ENCODE measurements at places on chromosomes 5 and 9.

- no peak for DNase-seq
Measured at GRCh38 chr9:122219856-122220672, 8.7 kb downstream of the LHX6 start.

GRCh38 chr9:33858423-33858822 is 41.5 kb downstream of the UBE2R2 start:
- no peak for DNase-seq

DNA sequence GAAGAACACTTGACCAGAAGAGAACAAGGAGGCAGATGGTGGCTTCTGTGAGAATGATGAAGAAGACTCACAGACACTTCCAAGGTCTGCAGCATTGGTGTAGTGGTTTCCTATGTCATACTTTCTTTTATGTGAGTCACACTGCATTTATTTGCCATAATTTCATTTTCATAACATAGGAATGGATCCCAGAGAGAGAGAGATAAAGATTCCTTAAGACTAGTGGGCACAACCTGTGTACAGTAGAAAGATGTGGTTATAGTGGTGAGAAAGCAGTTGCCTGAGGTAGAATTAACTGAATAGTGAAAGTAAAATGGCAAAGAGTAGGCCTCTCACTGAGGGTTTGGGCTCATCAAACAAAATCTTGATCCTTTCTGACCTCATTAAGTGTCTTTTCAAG is 7.6 kb upstream of the CCDC152 start:
- no peak for DNase-seq

DNA sequence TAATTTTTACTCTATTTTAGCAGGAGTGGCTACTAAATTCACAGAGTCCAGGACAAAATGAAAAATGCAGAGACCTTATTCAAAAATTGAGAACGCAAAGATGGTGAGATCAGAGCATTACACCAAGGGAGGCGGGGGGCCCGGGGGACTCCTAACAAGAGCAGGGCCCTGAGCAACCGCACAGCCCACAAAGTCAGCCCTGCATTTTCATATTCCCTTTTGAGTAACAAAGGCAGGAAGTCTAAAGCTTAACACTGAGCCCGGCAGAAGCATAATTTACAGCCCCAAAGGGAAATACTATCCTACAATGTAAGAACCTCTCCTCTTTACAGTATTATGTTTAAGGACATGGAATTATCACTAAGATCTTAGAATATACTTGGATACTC is 69.4 kb downstream of the TLE1 start:
- DNase-seq = no peak

GRCh38 chr5:153767221-153768188 is 271.2 kb downstream of the FAM114A2 start:
- DNase-seq = no peak

DNA sequence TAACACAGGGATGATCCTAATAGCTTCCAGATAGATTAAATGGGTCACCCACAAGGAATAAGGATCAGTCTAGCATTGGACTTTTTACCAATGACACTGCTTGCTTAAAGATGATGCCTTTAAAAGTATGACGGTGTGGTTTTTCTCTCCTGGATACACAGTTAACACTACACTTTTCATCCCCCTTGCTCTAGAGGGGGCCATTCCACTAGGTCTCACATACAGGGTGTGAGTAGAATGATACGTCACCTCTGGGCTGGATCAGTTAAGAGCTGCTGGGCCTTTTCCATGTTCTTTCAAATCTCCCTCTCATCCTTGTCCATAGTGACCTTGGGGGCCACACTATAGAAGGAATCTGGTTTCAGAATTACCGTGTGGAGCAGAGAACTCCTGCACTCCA is 140.6 kb downstream of the FSTL4 start:
- no peak for DNase-seq

DNA sequence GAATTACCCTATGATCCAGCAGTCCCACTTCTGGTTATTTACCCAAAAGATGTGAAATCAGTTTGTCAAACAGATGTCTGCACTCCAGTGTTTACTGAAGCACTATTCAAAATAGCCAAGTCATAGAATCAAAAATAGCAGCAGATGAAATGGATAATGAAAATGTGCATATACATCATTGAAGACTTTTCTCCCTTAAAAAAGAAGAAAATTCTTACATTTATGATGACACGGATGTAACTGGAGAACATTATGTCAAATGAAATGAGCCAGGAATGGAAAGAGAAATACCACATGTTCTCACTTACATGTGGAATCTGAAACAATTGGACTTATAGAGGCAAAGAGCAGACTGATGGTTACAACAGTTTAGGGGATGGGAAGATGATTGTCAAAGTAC is 21.5 kb upstream of the PLEKHG4B start:
- DNase-seq = no peak

- no peak for DNase-seq
Measured at GRCh38 chr5:1544294-1544961, 20.7 kb upstream of the LPCAT1 start.

DNA sequence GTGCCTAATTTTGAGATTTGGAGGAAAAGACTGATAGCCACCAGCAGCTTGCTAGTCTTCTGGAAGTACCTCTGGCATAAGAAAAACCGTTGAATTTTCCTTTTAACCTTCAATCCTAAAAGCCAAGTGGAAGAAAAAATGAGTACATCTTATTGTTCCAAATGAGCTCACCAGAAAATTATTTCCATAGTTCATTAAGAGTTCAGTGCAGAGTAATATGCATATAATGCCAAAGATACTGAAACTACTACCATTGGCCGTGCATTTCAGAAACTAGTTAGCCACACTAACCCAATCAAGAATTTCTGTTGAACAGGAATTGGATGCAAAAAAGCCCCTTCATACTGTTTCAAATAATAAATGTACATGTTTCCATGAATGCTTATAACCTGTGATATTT is 607.9 kb downstream of the KCTD16 start:
- no peak for DNase-seq

DNA sequence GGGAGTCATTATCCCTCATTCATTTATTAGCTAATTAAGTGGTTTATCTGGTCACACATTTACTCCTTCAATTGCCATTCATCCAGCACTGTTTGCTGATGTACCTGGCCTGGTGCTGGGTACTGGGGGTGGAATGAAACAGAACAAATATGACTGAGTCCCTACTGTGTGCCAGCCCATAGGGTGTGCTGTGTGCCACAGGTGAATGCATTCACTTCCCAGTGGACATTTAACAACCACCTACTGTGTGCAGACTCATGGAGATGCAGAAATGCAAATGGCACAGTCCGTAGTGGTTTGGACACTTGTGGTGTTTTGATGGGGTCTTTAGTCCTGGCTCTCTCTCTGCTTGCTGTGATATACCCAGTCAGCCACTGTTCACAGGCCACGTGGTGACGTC is 10.5 kb downstream of the NEK6 start:
- no peak for DNase-seq

- DNase-seq = no peak
Measured at GRCh38 chr9:81683238-81683637, 6.1 kb downstream of the TLE1 start.

- no peak for DNase-seq
Measured at GRCh38 chr5:58457050-58457449, 2.8 kb downstream of the PLK2 start.

DNA sequence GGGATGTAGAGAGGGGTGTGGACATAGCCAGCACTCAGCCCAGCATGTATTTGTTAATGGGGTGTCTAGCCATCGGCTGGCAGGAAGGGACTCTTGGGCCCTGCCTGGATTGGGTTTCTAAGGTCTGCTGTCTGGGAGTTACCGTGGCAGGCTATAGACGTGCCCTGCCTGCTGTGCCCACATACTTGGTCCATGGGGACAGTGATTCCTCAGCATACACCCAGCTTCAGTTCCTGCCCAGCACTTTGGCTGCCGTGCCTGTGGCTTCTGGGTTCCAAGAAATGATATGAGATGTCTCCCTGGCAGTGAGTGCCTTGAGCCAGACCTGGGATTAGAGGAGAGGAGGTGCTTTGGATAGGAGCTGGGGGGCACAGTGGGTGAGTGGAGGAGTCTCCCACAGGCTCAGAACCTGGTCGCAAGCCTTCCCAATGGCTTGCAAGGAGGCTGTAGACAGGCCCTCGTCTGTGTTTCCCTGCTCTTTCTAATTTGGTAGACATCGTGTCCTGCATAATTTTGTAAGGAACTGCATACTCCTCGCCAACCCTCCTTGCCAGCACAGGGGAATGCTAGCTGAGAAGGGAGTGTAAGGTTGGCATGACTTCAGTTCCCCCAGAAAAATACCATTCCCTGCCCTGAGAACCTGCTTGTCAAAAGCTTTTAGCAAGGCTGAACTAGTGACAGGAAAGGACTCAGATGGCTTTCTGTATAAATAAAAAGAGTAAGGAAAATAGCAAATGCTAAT is 287.9 kb downstream of the ZSWIM6 start:
- DNase-seq = no peak

DNA sequence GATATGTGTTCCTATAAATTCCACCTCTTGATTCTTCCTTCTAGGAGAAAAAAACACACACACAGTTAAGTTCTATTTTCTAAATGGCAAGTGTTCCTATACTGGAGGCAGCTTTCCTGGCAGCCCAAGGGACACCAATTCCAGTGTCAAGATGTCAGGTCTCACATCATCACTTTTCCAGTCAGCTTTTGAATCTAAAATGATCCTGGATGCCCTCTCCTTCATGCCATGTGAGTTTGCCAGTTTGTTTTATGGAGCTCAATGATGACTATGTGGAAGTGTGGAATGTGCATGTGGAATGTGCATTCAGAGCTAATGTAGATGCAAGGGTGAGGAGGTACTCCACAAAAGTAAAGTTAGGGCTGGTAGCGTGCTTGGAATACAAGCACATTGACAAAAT is 269.3 kb upstream of the NMUR2 start:
- DNase-seq = no peak

GRCh38 chr5:105630803-105631202 is 2039.9 kb downstream of the EFNA5 start:
- no peak for DNase-seq

- no peak for DNase-seq
Measured at GRCh38 chr5:67985686-67986387, 229.7 kb upstream of the PIK3R1 start.

- DNase-seq = no peak
Measured at GRCh38 chr5:169175733-169176132, 125.2 kb downstream of the SLIT3 start.
